NCI-H1105 (cell line): ENCODE measurements at places on chromosomes 4 and X.

DNA sequence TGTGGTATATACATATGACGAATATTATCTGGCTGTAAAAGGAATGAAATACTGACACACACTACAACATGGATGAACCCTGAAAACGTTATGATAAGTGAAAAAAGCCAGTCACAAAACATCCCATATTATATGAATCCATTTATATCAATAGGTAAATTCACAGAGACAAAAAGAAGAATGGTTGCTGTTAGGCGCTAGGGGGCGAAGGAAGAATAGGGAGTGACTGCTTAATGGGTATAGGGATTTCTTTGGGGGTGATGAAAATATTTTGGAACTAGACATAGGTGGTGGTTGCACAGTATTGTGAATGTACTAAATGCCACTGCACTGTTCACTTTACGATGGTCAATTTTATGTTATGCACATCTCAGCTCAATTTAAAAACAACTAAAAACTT is 96.4 kb upstream of the EGFL6 start:
- no peak for DNase-seq

GRCh38 chrX:43436517-43436916 is 219.6 kb upstream of the MAOA start:
- no peak for DNase-seq

- DNase-seq, result no peak
Measured at GRCh38 chr4:151721466-151721865, 39.3 kb downstream of the GATB start.

DNA sequence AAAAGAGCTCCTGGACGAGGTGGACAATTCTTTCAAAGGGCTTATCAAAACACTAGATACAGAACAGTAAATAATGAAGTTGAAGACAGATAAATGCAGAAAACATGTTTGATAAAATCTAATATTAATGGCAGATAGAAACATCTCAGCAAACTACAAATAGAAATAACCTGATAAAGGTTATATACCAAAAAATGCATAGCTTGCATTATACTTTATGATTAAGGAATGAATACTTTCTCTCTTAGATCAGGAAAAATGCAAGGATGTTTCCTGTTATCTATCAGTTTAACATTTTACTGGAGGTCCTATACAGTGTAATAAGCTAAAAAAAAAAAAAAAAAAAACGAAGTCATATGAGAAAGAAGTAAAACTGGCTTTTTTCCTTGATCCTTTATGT is 304.5 kb upstream of the CXorf51A start:
- no peak for DNase-seq

DNA sequence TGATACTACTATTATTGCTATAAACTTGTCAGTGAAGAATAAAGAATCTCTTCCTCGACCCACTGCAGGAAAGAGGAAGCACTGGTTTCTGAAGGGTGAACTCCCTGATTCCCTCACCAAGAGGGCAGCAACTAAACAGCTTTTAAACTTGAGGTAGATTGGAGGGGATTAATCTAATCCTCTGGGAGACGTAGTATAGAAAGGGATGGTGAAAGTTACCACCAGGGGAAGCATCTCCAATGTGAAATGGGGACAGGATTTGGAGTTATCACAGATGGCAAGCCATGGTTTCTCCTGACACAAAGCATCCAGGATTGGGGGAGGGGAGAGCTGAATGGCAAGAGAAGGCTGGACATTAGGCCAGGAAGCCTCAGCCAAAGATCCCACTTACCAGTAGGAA is 62.7 kb upstream of the PTPN13 start:
- DNase-seq, result no peak
